Stimulated activated CD8-positive, alpha-beta memory T cell treated with anti-CD3 and anti-CD28 coated beads, Interleukin-4, amount 100 ng/mL, for 24 hours (primary cell): ENCODE measurements at places on chromosomes 3 and 15.
A peak's percentile ranks its signal among the peaks of the same experiment; 100 is the strongest.

- DNase-seq: no peak
Measured at GRCh38 chr15:88193415-88193814, 63.1 kb downstream of the NTRK3 start.

- no peak for DNase-seq
Measured at GRCh38 chr3:136544532-136544931, 207.6 kb downstream of the STAG1 start.

GRCh38 chr3:72345237-72345878 lies 502.9 kb downstream of the SHQ1 start:
- no peak for DNase-seq

DNA sequence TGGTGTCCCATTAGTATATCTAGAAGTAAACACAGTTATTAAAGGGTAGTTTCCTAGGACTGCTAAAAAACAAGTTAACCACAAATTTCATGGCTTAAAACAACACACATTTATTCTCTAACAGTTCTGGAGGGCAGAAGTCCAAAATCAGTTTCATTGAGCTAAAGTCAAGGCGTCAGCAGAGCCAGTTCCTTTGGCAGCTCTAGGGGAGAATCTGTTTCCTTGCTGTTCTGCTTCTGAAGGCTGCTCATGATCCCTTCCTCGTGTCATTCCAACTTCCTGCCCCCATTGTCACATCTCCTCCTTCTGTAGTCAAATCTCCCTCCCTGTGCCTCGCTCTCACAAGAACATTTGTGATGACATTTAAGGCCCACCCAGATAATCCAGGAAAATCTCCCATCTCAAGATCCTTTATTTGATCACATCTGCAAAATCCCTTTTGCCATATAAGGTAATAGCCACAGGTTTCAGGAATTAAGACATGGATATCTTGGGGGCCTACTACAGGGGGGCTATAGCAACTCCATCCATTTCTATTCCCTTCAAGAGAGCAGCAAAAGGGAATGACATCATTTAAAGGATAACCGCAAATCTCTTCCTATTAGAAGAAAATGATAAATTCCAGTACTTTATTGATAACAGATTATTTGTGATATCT lies 50.1 kb downstream of the GPR176 start:
- no peak for DNase-seq

DNA sequence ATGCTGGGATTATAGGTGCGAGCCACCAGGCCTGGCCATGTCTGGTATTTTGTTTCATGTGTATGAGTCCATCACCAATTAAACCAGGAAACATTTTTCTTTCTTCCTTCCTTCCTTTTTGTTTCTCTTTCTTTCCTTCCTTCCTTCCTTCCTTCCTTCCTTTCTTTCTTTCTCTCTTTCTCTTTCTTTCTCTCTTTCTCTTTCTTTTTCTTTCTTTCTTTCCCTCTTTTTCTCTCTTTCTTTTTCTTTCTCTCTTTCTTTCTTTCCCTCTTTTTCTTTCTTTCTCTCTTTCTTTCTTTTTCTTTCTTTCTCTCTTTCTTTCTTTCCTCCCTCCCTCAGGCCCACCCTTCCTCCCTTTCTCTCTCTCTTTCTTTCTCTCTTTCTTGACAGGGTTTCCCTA lies 83.4 kb downstream of the SLC9A9 start:
- no peak for DNase-seq

GRCh38 chr15:100682468-100682867 lies 80.1 kb downstream of the ASB7 start:
- DNase-seq: no peak

- DNase-seq: no peak
Measured at GRCh38 chr3:196765454-196765853, 25.8 kb downstream of the PAK2 start.

DNA sequence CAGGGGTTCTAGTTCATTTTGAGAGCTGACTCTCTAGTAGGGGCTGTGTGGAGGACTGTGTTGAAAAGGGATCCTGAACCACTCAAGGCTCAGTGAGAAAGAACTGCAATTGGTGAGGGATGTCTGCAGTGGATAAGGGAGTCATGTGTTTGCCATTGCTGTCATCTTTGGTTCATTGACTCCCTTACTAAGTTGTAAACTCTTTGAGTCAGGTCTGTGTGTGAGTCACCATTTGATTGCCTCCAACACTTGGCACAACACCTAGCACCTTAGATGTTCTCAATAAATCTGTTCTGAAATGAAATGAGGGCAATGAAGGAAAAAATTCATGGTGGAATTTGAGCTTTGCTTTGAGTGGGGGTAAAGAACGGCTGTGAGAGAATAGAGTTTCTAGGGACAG lies 51.7 kb downstream of the PLS1 start:
- no peak for DNase-seq

DNA sequence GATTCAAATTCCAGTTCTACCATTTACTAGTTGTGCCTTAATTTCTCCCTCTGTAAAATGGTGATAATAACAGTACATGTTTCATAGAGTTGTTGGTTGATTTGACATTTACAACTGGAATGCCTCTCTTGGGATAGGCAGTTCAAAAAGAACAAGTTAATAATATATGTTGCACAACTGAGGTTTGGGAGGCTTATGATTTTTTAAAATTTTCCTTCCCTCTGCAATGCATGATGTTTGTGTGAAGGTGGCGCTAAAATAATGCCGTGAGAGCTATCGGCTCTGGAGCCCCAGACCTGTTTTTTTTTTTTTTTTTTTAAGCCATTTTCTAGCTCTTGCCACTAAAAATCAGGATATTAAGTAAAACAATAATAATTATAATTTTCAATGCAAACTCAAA lies 18.6 kb downstream of the DNAJB11 start:
- DNase-seq: no peak

GRCh38 chr15:81880314-81880713 lies 165.5 kb downstream of the MEX3B start:
- DNase-seq: no peak

DNA sequence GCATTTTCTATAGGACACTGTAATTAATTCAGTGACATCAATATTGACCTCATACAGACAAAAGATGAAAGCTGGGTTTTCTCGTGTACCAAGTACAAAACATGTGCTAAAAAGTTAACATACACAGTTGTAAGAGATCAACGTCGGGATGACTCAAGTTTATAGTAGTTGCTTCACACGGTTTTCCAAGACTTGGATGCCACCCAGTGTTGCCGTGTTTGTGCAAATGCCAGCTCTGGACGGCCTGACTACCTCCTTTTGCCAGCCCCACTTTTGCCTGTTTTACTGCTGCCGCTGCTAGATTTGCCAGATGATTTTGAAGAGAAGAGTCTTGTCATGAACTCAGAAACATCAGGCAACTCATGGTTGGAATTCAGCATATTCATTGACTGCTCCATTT lies 17.6 kb downstream of the EMC7 start:
- DNase-seq: no peak

GRCh38 chr3:155609586-155609985 lies 135.3 kb downstream of the PLCH1 start:
- DNase-seq: no peak

DNA sequence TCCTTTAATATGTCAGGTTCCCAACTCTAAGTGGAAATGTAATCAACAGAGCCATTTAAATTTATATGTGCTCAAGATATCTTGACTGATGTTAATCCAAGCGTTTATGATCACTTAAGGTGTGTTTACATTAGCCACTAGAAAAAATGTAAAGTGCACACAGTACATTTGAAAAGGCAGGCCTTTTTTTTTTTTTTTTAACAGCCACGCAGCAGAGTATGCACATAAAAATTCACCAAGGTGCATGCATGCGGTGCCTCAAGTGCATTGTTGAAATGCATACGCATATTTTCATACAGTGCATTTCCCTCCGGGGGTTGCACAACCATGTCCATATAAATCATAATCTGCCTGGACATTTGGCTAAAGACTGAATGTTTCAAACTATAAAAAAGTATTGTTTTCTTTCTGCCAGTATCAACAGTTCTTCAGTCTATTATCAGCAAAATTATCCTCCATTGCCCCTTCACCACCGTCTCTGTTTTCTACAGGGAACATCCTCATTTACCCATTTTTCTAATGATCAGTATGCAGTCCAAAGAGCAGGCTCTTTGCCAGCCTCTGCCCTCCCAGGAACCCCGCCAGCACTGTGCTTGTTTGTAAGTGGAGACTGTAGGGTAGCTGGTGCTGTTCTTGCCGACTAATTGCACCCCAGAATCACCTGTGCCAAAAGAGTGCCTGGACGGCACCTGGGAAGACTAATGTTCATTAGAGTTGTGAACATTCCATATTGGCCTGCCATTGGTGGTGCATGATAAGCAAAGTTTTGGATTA lies 611.2 kb upstream of the CFAP20DC start:
- DNase-seq: no peak

- DNase-seq: no peak
Measured at GRCh38 chr3:108566599-108566998, 22.6 kb downstream of the CIP2A start.

DNA sequence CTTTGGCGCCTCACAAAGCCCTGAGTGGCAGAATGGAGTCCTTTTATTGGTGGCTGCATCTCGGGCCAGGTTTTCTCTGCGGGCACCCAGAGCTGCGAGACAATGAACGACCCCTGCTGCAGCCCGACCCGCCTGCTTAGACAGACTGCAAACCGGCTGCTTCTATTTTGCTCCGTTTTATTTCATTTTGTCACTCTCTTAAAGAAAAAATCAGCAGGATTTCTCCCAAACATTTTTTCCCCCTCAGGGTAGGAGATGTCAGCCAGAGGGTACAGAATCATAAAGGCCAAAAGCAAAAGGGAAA lies 64.8 kb downstream of the OXNAD1 start:
- DNase-seq: no peak

GRCh38 chr15:101709466-101709865 lies 14.8 kb downstream of the TARS3 start:
- no peak for DNase-seq

DNA sequence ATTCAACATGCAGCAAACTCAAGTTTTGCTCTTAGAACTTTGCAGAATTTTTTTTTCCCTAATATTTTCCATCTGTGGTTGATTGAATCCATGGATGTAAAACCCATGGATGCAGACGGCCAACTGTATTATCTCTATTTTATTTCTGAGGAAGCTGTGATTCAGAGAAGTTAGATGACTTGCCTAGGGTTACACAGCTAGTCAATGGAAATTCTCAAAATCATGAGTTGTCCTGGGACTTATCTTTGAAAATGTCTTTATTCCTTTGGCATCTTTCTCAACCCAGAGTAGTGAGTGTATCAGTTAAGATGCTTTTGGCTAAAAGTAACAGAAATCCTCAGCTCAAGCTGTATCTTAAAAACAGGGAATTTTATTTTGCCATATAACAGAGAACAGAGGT lies 107.9 kb upstream of the GALNT15 start:
- DNase-seq: no peak

GRCh38 chr3:31008994-31009393 lies 114.5 kb upstream of the GADL1 start:
- no peak for DNase-seq

- no peak for DNase-seq
Measured at GRCh38 chr3:127156338-127157050, 36.4 kb upstream of the PRR23E start.

DNA sequence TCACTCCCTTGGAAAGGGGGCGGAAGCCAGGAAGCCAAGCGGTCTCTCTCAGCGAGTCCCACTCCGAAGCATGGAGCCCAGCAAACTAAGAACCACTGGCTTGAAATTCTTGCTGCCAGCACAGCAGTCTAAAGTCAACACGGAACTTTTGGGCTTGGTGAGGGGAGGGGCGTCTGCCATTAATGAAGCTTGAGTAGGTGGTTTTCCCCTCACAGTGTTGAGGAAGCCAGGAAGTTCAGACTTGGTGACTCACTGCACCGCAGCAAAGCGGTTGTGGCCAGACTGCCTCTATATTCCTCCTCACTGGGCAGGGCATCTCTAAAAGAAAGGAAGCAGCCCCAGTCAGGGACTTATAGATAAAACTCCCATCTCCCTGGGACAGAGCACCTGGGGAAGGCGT lies 665.4 kb upstream of the CBLB start:
- peak; percentile 35 for DNase-seq

GRCh38 chr15:60585743-60586708 lies 107.1 kb upstream of the ICE2 start:
- no peak for DNase-seq

GRCh38 chr3:165503825-165504224 lies 307.6 kb upstream of the SLITRK3 start:
- no peak for DNase-seq

DNA sequence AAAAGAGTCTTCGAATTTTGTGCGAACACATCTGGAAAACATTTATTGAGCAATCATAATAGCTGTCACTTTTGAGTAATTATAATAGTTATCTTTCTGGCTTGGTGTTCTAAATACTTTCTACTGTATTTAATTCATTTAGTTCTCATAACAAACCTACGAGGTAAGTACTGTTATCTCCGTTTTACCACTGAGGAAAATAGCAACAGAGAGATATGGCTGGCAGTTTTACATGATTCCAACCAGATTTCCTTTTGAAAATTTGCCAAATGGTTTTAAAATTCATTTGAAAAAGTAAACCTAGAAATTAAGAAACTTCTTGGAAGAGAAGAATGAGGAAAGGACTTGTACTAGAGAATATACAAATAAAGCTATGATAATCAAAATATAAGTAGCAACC lies 37.3 kb upstream of the MGA start:
- no peak for DNase-seq

DNA sequence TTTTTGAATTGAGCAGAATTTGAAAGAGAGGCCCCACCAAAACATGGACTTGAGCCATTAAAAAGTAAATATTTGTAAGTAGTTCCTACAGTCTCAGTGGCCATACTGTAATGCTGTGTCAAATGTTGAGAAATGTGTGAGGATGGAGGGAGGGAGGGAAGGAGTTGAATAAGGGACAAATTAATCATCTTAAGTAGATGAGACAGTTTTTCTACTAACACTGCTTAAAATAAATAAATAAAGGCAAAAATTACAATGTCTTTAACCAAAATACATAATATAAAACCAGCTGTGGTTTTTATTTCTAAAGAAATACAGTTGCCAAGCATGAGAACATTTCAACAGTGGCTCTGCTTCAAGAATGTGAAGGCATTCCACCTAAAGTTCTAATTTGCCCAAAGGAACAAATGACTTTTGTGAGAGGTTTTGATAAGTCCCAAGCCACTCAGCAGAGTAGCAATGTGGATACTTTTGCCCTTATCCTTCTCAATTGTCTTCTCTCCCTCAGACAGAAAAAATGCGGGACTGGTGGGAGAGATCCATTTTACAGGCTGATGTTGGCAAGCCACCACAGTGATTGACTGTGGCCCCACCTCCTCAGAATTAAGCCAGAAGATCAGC lies 427.0 kb upstream of the RARB start:
- DNase-seq: no peak

GRCh38 chr3:111851511-111851954 lies 7.5 kb upstream of the PHLDB2 start:
- no peak for DNase-seq
